ENCODE measurements at places on chromosomes 5 and 9.

GRCh38 chr5:128665747-128666355, 127.8 kb upstream of the FBN2 start:
- DNase-seq: no peak

- no peak for DNase-seq
Measured at GRCh38 chr5:7012057-7012456, 298.8 kb downstream of the TENT4A start.

- no peak for DNase-seq
Measured at GRCh38 chr9:133342570-133342969, 5.4 kb downstream of the MED22 start.

DNA sequence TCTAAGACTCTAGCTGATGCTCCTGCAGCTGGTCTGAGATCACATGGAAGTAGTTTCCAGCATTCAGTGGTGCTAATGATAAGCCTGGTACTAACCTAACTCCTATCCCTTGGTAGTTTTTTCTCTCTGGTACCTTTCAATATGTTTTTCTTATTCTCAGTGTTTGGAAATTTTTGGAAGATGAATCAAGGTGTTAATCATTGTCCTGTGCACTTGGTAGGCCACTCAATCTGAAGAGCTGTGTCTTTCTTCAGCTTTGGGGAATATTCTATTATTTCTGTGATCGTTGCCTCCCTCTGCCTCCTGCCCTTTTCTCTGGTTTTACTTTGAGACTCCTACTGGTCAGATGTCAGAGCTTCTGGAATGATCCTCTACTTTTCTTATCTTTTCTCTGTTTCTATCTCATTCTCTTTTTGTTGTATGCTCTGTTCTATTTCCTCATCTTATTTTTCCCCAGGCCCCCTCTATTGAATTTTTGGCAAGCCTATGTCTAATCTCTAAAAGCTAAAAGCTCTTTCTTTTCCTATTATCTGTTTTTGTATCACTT, 136.8 kb downstream of the APBA1 start:
- DNase-seq: no peak

DNA sequence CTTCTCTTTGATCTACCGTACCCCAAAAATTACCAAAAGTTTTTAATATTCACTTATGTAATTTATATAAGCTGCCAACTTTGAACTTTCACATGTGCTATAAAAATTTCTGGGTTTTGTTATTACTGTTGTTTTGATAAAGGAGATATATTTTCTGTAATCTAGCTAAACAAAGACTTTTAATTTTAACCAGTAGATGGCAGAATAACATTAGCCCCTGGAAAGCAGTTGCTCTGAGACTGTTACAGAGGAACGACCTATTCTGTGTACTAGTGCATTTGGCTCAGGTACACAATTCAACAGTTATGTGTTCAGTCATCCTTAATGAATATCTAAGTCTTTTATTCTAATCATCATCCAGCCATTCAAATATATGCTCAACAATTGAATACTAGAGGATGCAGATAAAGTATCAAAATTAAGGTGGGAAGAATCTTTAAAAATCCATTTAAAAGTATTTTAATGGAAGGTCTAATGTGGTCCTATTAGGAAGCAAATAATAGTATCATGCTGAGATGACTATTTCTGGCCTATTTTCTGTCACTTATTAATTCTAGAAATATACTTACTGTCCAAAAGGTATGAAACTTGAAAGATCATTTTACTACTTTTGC, 8.6 kb downstream of the KLHL9 start:
- DNase-seq: no peak

GRCh38 chr5:31052937-31053658, 140.4 kb upstream of the CDH6 start:
- DNase-seq: no peak

DNA sequence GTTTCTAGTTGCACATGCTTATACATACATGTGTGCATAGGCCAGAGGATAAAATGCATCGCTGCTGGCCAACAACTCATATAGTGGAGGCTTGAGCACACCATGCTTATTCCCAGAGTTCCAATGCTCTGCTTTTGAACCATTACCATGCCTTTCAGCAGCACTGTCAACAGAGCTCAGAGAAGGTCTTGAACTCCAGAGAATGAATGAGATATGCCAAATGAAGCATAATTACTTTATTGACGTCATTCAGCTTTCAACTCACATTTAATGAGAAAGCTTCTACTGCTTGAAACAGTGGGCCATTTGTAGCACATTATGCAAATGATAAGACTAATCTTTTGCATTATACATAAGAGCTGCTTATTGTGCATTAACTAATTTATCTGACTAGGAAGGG, 765.3 kb upstream of the GRAMD2B start:
- no peak for DNase-seq

GRCh38 chr9:36991516-36992134, 42.4 kb downstream of the PAX5 start:
- DNase-seq: no peak

DNA sequence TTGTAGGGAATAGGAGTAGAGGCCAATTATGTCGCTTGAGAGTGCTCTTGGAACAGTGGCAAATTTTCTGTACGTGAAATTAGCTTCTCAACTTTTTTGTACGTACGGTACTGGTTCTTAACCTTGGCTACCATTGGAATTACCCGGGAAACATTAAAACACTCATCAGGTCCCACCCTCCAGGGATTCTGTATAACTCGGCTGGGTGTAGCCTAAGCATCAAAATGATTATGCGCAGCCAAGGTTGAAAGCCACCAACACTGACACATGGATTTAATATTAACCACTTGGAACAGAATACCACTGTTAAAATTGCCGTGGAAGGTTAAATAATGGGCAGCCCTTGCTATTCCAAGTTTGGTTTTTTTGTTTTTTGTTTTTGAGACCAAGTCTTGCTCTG, 17.4 kb downstream of the DNAJA1 start:
- DNase-seq: no peak

GRCh38 chr5:80059354-80059980, 24.3 kb downstream of the THBS4 start:
- no peak for DNase-seq

- no peak for DNase-seq
Measured at GRCh38 chr9:134500931-134501760, 140.5 kb upstream of the COL5A1 start.

GRCh38 chr5:80072103-80073073, 37.2 kb downstream of the THBS4 start:
- no peak for DNase-seq
